HCEC 1CT (cell line): ENCODE measurements at places on chromosomes 1 and 21.

DNA sequence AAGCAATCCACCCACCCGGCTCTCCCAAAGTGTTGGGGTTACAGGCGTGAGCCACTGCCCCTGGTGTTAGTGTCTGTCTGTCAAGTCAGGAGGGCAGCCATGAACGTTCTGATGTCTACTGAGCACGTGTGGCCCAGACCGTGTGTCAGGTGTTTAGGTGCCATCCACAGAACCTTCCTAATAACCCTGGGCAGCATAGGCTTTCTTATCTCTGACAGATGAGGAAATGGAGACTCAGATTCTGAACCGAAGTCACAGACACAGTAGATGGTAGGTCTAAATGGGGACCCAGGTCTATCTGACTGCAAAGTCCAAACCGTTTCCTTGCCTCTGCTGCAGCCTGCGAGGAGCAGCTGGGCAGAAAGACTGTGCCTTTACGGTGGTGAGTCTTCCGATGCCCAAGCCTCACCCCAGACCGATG, 622 bp upstream of the IL6R start:
- no peak for DNase-seq

DNA sequence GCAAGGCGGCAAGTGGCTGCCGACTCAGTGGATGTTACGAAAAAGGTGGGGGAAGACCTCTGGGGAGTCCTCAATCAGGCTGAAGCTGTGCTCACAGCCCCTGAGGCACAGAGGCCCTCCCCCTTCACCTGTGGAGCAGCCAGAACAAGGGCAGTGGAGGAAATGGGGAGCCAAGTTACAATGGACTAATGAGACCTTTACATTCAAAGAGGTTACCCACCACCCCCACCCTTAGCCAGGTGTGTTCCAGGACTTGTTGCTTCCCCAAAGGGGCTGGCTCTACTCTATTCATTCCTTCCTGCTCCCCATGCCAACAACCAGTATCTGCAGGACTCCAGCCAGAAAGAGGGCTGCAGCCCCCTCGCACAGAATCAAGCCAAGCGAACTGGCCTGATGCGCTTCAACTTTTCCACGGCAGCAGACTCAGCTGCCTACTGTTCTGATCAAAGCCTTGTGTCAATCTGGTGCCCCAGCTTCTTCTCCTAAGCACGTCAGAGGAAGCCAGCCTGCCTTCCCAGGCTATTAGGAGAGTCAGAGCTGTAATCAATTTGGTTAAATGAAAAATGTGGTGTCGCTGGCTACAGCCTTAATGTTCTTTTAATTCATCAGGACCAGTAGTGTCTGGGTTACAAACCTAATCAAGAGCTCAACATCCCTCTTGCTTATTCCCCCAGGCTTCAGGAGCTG, 1.8 kb upstream of the SYT2 start:
- no peak for DNase-seq

DNA sequence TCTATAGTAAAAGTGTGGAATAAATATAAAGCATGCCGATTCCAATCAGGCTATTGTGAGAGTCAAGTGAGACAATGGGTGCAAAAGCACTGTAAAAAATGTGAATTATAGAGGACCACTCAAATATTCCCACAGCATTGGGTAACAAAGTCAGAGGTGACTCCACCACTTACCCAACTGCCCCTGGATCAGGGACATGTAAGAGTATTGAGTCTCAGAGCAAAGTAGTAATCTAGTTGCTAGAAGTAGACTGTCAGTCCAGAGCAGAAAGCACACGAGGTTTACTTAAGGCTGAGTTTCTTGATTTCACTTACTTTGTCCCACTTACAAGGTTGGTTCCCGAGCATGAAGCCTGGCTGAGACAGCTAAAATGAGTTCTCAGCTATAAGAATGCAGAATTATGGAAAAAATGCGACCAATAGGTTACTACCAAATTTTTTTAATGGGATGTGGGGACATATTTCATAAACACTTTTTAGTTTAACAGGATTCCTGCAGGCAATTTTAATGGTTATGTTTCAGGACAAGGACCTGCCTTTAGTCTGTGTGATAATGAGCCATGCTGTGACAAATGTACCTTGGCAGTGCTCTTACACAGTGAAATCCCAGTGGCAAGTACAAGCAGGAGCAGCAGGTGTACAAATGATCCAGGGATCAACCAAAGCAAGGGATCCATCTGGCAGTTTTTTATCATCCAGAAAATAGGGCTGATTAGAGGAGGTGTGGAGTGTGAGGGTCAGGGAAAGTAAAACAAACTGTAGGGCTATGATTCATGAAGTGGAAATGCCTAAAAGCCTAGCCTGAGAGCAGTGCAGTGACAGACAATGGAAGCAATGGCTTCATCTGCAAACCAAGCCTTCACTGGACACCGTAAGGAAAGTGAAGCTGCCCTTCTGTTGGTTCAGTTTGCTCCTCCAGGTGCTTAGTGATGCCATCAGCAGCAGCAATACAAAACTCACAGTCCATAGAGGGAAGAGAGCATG, 156.2 kb upstream of the SPAG17 start:
- DNase-seq = no peak

GRCh38 chr1:183139281-183139942, 46.7 kb upstream of the LAMC2 start:
- peak; percentile 80 for DNase-seq

- DNase-seq = no peak
Measured at GRCh38 chr1:24983006-24983680, 53.1 kb upstream of the RUNX3 start.

GRCh38 chr1:96746440-96747420, 25.1 kb downstream of the PTBP2 start:
- DNase-seq = no peak

DNA sequence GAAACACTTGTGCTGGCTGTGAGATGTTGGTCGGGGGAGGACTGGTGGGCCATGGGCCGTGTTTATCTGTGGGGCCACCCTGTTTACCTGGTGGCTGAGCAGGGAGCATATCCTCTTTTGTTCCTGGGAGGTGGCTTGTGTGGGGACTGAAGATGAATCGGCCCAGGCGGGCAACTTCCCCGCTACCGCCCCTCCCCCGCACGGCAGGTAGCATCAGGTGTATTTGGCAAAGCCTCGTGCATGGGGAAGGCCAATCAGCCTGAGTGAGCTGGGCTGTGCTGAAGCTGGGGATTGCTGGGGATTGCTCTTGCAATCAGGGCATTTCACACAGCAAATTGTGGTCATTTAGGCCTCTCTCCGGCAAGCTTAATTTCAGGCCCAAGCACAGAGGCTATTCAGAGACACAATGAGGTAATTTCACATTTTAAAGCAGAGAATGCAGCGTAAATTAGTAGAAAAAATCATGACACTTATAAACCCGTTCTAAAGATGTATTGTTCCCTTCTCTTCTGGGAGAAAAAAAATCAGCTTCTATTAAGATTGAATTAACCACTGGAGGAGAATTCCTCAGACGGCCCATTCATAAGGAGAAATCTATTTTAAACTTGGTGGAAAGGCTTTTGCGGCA, 197.7 kb upstream of the POU3F1 start:
- DNase-seq = no peak

DNA sequence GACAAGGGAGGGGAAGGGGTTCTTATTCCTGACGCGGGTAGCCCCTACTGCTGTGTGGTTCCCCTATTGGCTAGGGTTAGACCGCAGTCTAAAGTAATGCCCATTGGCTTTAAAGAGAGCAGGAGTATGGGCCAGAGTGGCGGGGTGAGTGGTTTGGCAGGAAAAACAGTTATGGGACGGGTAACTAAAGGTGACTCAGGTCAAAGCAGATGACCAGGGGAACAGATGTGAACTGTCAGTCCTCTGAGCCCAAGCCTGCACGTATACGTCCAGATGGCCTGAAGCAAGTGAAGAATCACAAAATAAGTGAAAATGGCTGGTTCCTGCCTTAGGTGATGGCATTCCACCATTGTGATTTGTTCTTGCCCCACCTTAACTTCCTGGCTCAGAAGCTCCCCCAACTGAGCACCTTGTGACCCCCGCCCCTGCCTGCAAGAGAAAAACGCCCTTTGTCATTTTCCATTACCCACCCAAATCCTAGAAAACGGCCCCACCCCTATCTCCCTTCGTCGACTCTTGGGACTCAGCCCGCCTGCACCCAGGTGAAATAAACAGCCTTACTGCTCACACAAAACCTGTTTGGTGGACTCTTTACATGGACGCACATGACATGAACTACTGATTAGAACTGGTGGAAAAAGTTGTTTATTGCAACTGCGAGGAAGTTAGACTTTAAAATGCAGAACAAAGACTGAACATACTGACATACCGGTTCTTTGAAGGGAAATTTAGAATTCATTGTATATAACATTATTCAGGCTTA, 758 bp upstream of the ATAD3B start:
- DNase-seq = no peak

DNA sequence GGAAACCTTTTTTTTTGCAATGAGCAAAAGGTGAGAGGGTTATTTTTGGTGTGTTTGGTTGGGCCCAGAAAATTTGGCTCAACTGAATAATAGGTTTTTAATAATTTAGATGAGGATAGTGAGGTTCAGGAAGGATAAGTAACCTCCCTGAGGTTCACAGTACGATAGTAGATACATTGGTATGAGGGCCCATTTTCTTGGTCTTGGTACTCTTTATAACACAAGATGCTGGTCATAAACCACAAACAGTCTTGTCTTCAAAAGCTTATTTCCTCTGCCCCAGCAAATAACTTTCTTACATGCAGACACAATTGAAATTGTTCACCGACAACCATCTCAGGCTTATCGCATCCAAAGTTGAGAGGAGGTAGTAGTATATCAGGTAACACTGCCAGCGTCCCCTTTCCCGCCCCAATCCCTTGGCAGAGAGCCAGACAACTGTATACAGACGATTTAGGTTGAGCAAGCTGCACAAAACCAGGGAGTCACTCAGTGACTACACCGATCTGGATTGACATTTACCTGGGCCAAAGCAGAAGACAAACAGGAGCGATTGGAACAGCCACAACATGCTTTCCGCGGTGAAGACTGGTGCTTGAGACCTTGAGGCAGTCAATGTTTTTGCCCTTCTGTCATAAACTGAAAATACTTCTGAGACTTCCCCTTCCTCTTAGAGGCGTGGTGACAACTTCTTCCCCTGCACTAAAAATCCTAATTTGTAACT, at the start of gene SLAMF6:
Gene SLAMF6 (minus strand): TSS at position 634 of the 724 bp plus-strand sequence. CDS start 63 bp downstream, at position 571.
- no peak for DNase-seq

DNA sequence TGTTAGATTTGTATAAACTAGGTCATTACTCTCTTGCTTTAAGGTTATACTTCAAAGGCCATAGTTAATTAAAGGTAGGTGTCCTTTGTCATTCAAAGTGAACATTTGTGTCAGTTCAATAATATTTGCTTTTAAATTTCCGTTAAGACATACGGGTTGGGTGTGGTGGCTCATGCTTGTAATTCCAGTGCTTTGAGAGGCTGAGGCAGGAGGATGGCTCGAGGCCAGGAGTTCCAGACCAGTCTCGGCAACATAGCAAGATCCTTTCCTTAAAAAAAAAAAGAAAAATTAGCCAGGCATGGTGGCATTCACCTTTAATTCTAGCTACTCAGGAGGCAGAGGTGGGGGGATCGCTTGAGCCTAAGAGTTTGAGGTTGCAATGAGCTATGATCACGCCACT, 80.4 kb downstream of the KIF26B start:
- no peak for DNase-seq

DNA sequence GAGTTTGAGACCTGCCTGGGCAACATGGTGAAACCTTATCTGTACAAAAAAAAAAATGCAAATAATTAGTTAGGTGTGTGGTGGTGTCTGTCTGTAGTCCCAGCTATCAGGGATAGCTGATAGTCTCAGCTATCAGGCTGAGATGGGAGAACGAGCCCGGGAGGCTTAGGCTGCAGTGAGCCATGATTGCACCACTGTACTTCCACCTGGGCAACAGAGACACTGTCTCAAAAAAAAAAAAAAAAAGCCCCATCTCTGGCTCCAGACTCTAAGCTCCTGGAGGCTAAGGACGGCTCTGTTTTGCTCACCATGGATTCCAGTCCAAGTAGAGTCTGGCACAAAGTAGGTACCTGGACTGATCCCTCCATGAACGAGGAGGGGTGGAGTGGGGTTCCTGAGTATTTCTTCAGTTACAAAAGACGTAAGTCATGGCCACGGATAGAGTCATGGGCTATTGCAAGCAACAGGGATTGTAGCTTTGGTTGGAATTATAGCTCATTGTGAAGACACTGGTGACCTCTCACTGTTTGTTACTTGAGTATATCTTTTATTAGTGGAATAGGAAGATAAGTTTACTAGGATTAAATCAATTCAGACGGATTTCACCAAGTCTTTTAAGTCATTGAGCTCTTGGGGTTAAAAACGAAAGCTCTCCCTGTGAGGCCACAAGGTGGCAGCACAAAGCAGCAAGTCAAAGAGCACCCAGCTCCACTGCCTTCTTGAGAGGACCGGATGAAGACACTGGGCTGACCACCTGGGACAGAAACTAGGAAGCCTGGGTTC, 35.6 kb upstream of the TMEM61 start:
- DNase-seq = peak; percentile 70

GRCh38 chr1:226541231-226541630, 7.3 kb upstream of the STUM start:
- no peak for DNase-seq

DNA sequence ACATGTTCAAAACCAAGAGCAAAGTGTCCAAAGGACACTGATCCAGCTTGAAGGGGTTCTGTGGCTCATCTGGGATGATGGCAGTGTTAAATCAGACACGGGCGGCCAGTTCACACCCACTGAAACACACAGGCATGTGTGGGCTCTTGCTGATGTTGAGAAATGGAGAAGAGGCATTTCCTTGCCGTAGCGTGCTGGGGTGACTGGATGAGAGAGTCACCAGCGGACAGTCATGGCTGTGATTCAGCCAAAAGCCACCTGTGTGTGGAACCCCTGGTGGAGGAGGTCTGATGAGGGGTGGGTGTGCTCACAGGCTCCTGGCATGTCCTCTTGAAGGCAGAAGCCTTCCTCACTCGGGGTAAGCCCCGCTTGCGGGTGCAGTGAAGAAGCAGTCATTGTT, 7.2 kb downstream of the C1orf35 start:
- no peak for DNase-seq

- no peak for DNase-seq
Measured at GRCh38 chr1:222933273-222933672, 118.4 kb downstream of the DISP1 start.

DNA sequence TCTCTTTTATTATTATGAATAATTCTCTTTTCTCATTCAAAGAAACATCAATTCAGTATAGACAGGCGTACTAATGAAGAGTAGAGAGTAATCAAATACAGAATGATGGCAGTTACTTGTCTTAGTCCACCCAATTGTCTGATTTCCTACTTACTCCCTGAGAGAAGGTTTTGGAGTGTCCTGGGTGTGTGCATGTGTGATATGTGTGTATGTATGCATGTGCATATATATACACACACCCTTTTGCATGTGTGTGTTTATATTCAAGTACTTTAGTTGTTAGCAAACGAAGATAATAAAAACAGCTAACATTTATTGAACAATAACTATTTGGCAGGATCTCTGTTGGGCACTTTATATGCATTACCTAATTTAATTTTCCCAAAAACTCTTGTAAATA, 63.2 kb upstream of the CCDC190 start:
- DNase-seq = no peak
